ENCODE measurements at places on chromosomes 2 and 18.

DNA sequence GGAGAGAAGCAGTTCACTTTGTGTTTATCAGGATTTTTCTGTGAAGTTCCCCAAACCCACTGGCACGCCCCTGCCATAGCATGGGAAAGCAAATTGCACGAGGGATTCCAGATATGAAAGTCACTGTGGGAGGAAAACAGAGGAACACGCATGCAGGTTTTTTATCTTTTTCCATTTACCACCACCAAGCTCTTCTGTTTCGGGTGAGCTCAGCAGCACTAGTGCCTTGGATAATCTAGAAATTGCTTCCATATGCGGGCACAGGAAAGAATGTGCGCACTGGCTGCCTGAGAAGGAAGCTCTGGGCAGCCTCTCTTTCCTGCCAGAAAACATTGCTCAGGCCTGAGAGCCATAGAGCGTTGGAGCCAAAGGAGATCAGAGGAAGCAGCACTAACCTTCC is 65.9 kb upstream of the WIPF1 start:
- no peak for DNase-seq

DNA sequence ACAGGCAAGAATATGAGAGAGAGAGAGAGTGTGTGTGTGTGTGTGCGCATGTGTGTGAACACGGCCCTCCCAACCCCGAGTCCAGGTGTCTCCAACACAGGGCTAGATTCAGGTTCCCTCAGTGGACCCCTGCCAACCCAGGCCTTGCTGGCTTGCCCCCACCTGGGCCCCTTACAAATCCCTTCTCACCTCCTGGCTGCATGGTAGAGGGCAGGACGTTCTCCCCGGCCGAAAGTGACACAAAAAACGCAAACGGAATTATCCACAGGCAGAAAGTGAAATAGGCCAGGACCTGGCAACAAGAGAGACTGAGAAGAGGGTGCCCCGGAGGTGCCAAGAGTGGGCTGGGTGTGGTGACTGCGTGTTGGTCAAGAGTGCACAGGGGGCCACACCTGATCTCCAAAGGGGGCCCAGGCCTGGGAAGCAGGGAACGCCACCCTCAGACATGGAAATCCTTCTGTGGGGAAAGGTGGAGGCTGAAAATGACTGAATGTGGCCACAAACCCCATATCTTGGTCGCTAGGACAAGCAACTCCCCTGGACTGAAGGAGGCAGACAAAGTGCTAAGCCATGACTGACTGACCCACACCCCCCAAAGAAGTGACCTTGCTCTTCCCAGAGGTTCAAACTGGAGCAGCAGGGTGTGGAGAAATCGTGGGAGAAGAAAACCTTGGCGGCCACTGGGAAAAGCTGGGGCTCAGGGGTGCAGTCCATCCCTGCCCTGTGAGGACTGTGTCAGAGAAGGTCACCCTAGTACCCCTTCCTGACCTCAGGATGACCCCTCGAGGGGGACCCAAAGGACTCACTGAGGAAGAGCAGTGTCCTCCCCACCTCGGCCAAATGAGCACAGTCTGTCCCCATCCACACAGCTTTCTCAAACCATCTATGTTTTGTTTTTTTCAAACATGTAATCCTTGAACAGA is 5.7 kb downstream of the TEX261 start:
- DNase-seq, result no peak

DNA sequence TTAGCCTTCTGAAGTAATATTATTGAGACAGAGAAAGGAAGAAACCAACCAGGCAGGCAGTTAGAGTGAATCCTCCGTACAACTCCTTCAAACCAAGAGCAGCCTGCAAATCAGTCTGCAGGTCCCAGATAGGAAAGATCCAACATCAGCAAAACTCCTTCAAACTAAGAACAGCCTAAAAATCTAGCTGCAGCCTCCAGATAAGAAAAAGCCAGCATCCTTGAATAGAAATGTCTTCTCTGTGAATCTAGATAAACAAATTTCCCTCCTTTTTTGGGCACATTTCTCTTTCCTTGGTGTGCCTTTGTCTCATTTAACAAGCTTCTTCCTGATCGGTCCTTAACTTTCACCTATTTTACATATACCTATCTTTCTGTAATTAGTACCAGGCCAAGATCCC is 1004.6 kb upstream of the TMEFF2 start:
- DNase-seq, result no peak

DNA sequence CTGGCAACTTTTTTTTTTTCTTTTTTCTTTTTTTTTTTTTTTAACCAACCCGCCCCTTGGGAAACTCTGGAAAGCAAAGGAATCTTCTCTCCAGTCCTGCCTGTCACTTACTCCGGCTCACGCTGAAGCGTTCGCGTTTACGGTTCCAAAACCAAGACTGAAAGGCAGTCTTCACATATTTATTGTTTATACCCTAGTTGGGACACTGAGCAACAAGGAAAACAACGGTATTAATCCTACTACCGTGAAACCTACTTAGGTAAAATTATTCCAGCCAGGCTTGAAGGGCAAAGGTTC is 125.4 kb downstream of the OSBPL1A start:
- peak; percentile 31 for DNase-seq

DNA sequence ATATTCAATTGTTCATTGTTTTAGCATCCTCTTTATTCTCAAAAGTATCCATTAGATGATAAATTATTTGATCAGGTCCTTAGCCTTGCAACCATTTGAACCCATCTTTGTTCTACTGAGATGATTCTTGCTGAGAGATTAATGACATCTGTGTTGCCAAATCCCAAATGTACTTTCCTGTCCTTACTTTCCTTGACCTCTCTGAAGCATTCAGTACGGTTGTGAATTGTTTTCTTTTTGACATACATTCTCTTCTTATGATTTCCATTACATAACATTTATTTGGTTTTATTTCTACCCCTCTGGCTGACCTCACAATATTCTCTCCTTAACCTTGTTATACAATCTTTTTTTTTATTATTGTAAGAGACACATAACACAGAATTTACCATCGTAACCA is 1058.6 kb upstream of the CNTNAP5 start:
- DNase-seq, result no peak

GRCh38 chr2:213627054-213627710 is 342.9 kb downstream of the SPAG16 start:
- DNase-seq, result no peak

GRCh38 chr18:69567813-69568488 is 167.3 kb downstream of the DOK6 start:
- no peak for DNase-seq

GRCh38 chr18:38961880-38962279 is 1396.3 kb upstream of the CELF4 start:
- DNase-seq, result no peak

GRCh38 chr2:160431441-160431840 is 62.2 kb downstream of the RBMS1 start:
- DNase-seq, result no peak

DNA sequence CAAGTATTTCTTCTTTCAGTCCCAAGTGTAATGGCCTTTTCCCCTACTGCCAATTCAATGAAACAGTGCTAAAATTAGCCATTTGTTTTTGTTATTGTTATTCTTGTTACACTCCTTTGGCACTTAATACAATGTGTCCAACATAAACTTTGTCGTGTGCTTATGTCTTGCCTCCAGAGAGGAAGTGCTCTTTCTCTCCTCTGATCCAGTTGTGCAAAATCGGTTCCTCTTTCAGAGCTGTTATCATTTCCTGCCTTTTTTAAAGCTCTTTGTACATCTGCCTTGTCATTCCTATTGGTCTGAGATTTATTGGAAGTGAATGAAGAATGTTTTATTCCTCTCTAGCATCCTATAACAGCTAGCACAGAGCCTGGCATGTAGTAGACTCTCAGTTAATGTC is 623.2 kb upstream of the ID2 start:
- DNase-seq, result no peak

DNA sequence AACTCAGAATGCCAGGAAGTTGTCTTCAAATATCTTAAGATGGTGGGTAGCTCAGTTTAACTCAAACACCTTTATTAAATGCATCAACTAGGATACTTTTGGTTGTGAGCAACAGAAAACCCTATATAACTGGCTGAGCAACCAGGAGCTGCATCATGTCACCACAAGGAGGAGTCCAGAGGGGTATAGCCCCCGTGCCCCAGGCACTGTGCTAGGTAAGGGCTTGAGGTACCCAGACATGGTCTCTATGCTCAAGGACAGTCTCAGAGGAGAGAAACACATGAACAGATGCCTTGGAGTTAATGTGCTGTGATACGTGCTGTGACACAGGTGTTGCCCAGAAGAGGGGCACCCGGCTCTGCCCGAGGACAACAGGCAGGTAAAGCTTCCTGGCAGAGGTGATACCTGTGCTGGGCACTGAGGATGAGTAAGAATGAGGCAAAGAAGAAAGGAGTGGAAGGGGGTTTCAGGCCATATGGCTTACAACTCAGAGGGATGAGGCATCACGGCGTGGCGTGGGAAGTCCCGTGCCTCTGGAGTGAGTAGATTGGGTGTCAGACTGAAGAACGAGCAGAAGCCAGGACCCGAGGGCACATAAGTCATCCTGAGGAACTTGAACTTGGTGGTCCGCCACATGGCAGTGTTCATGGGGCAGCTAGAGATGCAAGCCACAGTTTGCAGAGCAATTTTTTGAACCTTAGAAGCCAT is 32.0 kb upstream of the CAB39 start:
- DNase-seq, result no peak

DNA sequence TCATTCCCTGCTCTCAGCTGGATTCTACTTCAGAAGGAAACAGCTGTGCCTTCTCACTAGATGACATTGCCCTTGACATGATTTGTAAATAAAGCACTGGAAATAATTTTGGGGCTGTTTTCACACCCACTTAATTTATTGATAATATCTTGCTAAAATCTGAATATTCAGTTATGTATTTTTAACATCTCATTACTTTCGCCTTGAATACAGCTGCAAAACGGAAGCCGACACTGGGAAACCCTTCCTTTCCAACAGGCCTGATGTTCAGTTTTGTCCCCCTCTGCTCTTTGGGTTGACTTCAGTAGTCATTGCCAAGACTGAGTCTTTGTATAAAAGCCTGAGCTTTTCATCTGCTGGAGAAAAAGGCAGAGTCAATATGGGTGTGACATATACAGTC is 82.7 kb downstream of the DOCK10 start:
- DNase-seq, result no peak

DNA sequence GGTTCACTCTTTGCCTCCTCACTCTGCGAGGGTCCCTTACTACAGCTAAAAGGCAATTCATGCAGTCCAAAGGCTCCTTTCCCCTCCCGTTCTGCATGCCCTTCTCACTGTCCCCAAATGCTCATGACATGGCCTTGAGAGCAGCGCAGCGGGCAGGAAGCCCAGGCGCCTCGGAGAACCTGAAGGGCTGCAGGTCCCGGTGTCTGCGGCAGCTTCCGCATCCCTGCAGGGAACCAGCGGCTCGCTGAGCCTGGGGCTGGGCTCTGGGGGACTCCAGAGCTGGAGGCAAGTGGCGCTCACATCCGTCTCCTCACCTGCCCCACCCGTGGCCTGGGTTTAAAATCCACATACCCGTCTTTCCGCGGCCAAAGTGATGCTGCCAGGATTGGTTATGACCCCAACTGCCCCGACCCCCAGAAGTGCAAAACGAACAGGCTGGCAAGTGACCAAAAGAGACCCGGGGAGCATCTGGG is 462 bp upstream of the CIDEA start:
- DNase-seq, result no peak

- DNase-seq, result no peak
Observed at GRCh38 chr2:220572385-220572784, 945.0 kb downstream of the SLC4A3 start.

DNA sequence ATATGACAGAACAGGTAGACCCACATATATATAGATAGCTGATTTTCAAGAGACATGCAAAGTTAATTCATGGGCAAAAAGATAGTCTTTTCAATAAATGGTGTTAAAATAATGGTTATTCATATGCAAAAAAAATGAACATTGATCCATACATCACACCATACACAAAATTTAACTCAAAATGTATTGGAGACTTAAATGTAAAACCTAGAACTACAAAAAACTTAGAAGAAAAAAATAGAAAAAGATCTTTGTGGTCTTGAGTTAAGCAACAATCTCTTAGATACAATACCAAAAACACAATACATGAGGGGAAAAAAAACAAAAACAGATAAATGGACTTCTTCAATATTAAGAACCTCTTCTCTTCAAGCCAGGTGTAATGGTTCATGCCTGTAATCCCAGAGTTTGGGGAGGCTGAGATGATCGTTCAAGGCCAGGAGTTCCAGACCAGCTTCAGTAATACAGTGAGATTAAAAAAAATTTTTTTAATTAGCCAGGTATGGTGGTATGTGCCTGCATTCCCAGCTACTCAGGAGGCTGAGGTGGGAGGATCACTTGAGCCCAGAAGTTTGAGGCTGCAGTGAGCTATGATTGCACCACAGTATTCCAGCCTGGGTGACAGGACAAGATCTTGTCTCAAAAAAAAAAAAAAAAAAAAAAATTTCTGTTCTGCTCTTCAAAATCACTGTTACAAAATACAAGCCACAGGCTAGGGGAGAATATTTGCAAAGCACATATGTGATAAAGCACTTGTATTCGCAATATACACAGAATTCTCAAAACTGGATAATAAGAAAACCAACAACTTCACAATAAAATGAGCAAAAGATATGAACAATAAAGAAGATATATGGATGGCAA is 32.7 kb upstream of the MYCN start:
- DNase-seq, result no peak

DNA sequence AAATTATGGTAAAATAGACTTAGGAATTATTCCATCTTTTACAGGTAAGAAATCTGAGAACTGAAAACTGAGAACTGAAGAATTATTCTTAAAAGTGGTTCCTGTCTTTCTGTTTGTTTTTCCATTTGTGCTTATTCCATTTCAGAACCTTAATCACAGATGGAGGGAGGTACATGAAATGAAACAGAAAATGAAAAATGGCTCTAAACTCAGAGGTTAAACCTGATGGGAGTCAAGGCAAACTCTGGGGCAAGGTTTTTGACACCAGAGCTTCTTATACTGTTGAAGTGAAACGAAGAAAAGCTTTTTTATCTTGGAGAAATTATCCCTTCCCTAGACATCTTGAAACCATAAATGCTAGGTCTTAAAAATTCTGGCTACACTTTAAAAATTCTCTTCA is 182.1 kb downstream of the ZNF804A start:
- no peak for DNase-seq

GRCh38 chr18:3442919-3443318 is 7.1 kb upstream of the TGIF1 start:
- DNase-seq, result no peak

DNA sequence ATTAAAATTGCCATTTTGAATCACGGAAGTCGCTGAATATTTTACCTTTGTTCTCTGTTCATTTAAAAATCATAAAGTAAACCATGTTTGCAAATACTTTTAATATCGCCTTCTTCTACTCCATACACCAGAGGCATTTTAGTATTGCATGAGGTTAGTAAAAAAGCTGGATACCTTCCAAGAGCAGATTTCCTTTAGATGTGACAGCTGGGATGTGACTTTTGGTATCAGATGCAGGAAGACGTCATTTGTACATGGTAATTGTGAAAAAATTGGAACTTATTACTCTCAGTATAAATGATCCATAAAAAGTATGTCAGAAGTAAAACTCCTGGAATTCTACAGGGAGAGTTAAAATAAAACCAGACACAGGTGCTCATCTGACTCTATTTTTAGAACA is 89.5 kb downstream of the SLC4A10 start:
- no peak for DNase-seq

All from D721Med (cell line).